ENCODE measurements at places on chromosomes 4 and X.

DNA sequence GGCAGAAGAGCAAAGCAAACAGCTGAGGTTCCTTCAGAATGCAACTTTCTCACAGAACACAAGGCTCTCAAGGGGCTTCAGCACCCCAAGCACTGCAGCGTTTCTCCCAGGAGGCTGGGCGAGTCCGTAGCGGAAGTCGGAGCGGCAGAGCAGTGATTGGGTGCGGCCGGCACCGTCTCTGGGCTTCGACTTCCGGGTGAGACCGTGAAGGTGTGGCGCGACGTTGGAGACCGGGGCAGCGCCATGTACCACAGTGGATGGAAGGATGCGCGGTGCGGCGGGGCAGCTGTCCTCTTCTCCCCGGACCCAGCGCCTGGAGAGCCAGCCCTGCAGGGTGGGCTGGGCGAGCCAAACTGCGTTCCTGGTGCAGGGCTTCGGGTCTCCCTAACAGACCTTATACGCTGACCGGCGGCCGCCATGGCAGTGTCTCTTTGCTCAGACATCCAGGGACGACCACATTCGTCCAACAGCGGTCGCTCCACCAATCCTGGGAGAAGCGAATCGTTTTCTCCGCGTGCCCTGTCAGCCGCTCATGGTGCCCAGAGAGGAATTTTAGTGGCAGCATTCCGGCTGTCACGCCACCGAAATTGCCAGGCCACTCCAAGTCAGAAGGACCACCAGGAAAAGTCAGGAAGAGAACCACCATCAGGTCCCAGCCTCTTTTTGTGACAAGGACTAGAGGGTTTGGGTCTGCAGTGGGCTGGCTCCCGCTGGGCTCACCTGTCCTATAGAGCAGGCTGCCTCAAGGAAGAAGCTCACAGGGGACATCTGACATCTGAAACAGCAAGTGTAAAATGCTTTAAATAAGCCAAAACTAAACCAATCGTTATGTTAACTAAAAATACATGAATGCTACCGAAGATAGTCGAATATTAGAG lies 20.5 kb downstream of the TRIM61 start:
- DNase-seq, result peak; percentile 51

DNA sequence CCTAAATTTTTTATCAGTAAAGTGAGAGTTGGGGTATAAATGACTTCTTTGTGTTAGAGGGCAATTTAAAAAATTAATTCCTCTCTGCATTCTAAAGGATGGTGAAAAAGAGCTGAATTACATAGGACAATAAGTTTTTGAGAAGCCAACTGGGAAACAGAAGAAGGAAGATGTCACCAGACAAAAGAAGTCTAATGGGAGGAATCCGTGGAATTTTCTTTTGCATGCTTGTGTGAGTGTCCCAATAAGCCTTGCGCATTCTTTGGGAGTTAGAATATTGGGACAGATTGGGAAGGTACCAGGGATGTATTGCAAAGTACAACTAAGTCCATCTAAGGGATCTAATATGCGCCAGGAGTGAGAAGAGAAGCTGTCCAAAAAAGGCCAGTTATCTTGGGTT lies 35.1 kb upstream of the NR3C2 start:
- DNase-seq, result no peak

DNA sequence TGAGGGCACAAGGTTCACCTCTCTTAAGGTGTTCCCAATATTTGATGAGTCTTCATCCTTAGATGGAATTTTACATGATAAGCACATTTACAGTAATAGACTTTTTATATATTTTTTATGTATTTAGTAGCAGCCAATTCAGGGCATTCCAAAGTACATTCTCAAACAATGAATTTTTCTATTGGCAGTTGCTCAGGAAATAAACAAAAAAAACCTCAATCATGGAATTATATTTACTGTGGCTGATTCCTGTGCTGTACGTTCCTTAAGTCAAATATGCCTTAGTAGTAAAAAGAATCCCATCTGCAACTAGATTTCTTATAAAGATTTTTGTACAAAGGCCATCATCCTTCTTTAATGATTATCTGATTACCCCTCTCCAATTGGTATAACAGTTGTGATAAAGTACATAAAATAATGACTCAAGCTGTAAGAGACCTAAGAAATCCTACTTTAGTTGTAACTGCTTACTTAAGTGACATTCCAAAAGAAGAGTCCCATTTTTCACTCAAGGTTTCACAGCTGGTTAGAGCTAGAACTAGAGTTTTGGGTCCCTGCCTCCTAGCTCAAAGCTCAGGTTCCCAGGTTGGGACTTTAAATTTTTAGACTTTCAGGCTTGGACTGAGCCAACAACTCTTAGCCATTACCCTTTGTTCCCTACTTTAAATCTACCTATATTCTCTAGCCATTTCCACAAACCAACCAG lies 152.7 kb downstream of the FHIP1A start:
- DNase-seq, result no peak

DNA sequence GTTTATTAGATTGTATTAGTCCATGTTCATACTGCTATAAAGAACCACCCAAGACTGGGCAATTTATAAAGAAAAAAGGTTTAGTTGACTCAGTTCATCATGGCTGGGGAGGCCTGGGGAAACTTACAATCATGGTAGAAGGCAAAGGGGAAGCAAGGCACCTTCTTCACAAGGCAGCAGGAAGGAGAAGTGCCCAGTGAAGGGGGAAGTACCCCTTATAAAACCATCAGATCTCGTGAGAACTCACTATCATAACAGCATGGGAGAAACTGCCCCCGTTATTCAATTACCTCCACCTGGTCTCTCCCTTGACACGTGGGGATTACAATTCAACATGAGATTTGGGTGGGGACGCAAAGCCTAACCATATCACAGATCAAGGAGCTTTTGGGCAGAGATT lies 8.1 kb upstream of the HSD17B13 start:
- no peak for DNase-seq

DNA sequence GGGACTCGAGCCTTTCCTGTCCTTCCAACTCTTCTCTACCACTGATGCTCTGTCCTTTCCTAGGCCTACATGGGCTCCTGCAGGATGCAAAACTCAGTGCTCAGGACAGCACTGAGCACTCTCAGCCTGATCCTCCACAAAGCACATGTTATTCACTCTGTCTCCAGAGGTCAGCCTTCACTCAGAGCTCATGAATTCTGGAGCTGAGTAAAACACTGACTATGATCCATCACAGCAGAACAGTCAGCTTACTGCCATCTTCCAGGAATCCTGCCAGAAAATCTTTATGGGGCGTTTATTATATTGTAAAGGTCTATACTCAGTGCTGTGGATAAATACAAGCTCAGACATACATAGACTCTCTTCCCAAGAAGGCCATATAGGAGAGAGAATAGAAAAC lies 121.5 kb upstream of the CPEB2 start:
- DNase-seq, result no peak

- DNase-seq, result no peak
Observed at GRCh38 chrX:97322401-97322800, 438.7 kb downstream of the RPA4 start.

DNA sequence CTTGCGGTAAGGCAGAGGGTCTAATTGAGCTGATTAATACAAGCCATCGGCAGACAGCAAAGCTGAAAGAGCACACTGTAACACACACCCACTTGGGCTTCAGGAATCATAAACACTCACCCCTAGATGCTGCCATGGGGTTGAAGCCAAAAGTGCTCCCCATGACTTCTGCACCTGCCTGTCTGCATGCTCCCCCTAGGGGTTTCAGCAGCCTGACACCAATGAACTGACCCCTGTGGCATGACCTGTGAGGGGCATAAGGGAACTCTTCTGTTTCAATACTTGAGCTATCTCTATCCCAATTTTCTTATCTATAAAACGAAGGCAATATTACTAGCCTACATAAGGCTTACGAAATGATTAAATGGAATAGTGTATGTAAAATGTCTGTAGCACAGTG lies 23.0 kb upstream of the IL13RA2 start:
- no peak for DNase-seq

DNA sequence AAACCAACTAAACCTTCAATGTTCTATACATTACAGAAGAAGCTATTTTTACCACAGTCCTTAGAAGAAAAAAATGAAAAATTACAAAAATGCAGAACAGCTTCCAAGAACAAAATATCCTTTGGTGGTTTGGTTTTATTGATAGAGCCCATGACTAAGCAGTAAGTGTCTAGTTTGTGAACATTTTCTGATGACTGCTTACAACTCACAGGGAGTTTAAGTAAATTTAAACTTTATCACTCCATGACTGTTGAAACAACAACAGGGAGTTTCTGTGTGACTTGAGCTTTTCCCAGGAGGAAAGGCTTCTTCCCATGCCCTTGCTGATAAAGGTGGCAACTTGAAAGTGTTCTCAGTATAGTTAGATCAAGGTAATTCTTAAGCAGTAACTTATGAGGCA lies 2.9 kb downstream of the PF4 start:
- no peak for DNase-seq

DNA sequence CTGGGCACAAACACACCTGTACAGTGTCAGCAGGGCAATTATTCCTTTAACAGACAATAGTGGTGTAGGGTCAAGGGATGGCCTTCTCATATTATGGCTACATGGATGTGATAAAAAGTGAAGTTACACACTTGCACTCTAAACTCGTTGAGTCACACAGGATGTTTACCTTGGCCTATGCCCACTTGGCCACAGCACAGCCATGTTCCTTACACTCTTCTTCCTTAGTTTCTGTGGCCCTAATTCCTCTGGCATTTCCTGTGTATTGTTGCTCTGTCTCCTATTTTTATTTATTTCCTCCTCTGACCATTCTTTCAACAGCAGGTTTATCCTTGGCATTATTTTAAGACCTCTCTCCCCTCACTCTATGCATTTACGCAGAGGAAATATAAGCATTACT lies 86.8 kb upstream of the NPFFR2 start:
- no peak for DNase-seq

DNA sequence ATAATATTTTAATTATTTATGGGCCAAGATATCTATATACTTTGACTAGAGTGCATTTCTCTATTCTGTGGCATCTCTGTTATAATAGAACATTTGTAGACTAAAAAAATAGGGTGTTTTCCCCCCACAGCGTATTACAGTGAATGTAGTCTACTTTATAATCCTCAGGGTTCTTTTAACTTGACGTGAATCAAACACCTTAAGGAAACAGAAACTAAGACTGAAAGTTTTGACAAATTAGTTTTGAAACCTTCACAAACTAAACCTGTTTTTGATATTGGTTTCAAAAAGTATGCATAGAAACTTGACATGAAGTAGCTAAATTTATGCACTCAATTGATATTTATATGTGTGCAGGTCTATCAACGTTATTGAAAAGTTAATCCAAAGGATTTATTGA lies 1963.1 kb upstream of the TENM3 start:
- DNase-seq, result no peak

- DNase-seq, result no peak
Observed at GRCh38 chrX:104310090-104310489, 55.4 kb upstream of the ESX1 start.

DNA sequence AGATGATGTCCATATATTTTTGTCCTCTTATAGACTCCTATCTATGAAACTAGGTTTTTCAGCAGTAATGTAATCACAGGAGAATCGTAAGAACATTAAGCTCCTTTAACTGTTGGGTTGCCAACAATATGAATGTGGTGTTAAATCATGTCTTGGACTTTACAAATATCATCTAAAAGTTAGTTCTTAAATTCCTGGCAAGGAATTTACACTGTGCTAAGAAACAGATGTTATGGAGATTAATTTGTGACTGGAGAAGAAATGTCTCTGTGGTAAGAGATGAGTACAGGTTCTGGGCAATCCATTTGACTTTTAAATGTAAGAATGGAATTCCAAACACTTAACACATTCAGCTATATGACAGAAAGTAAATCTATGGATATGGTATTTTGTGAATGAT lies 34.6 kb downstream of the CNKSR2 start:
- DNase-seq, result no peak

GRCh38 chrX:119624417-119624816 lies 18.2 kb upstream of the NKRF start:
- no peak for DNase-seq

GRCh38 chr4:130675266-130675665 lies 1579.3 kb downstream of the C4orf33 start:
- no peak for DNase-seq

- no peak for DNase-seq
Observed at GRCh38 chrX:143788265-143788664, 67.7 kb upstream of the SPANXN2 start.

- no peak for DNase-seq
Observed at GRCh38 chr4:26030780-26031179, 116.8 kb downstream of the SMIM20 start.

DNA sequence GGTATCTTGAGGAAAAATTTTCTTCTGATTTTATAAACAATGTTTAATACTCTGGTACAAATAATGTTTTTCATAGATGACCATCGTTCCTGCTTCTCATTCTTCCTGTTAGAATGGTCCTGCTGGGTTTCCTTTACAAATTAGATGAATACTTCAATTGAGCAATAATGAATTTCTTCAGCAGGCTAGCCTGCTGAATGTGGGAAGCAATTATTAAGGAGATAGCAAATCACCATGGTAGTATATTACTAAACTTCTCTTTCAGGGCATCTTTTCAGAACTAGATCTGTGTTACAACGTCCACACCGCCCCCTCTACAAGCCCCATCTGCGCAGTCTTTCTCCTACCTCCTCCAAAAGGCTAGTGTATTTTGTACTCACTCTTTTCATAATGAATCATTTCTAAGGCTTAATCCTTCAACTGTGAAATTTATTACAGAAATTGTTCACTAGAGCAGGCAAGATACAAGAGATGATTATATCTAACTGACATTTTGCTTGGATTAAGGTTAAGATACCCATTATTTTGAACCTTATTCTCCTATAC lies 38.4 kb downstream of the GPRIN3 start:
- DNase-seq, result no peak

DNA sequence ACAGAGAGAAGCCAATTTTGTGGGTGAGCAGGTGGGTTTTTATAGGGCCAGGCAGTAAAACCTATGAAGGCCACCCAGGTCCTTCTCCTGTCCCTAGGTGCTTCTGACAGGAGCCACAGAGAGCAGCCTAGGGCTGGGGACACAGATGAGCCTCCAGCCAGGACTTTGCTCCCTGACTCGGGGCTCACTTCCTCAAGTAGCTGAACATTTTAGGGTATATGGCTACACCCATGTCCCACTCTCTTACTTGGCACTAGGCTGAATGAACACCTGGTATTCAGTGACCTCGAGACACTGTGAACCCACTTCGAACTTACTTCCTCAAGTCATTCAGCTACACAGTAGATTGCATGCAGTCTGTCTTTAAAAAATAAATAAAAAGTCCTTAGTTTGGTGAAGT lies 217.3 kb downstream of the MID1IP1 start:
- no peak for DNase-seq

DNA sequence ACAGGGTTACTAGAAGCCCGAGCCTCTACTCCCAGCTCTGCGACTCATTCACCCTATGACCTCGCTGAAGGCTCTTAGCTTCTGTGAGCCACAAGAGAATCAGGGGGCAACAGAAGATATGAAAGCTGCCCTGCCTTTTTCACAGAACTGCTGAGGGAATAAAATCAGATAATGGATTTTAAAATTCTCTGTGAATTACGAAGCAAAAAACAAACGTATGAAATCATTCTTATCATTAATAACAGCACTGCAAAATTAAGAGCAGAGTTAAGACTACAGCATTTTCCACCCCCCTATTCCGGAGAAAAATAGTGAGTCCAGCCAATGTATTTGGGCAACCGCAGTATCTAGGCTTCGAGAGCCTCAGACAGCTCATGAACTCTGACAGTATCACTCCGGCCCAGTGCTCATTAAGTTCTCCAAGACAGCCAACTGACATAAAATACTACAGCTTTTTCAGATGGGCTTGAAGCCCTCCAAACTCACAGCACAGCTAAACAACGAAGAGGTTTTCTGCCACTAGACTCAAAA lies 33.4 kb downstream of the AFAP1 start:
- DNase-seq, result no peak
